Effector memory CD8-positive, alpha-beta T cell (primary cell): ENCODE measurements at places on chromosomes 7 and 10.

- no peak for DNase-seq
Observed at GRCh38 chr7:105098863-105099515, 85.0 kb downstream of the KMT2E start.

DNA sequence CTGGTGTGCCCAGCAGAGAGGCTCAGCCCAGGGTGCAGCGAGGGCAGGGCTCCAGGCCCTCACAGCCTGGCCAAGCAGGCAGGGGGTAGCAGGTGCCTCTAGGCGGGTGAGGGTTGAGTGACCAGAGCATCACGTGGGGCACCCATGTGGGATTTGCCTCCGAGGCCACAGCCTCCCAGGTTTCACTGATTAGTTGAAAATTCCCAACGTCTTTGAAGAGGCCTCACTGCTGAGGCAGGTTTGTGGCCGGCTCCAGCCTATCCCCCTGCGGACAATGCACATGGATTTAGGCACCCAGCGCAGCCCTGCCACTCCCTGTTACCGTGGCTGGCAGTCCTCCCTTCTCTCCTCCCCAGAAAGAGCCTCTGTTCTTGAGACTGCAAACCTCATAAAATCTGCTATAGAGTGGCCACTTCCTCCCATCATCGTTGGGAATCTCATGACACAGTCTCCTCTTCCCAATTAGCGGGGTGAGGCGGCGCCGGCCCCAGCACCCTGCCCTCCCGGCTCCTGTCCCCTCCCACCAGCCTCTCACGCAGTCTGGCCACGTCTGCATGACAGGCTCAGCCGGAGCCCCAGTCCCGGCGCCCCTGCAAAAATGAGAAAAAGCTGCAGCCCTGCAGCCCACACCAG is 10.8 kb downstream of the MYL10 start:
- DNase-seq = no peak

- no peak for DNase-seq
Observed at GRCh38 chr10:48737886-48738285, 53.2 kb downstream of the WDFY4 start.

- DNase-seq = no peak
Observed at GRCh38 chr10:49389361-49389933, 6.4 kb downstream of the DRGX start.
